CD8-positive, alpha-beta memory T cell (primary cell): ENCODE measurements at places on chromosomes 4 and X. TPM values are rescaled to one million over a fixed set of nuclear protein-coding genes. Genes with fewer than 3 reads are reported as not detected.

DNA sequence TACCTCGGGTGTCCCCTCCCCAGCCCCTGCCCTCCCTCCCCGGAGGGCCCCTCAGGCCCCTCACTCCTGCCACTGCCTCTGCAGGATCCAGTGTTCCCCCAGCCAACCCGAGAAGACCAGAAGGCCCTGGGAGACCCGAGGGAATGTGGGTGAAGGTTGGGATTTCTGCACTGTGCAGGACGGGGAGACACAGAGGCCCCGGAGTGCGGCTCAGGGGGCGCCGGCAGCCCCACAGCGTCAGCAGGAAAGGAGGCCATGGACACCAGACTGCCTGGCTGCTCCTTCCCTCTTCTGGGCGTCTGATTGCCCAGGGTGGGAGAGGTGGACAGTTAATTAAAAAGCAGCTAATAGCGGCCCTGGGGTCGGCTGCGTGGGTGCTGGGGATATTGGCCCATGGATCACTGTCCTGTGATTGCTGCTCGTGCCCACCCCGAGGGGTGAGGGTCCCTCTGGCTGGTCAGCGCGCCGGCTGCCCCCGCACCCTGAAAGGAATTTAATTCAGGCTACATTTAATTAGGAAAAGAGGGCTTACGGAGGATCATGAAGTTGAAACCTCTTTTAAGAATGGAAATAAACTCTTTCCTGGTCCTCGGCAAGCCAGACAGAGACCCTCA lies 57.8 kb upstream of the NKX1-1 start:
- DNase-seq: no peak

DNA sequence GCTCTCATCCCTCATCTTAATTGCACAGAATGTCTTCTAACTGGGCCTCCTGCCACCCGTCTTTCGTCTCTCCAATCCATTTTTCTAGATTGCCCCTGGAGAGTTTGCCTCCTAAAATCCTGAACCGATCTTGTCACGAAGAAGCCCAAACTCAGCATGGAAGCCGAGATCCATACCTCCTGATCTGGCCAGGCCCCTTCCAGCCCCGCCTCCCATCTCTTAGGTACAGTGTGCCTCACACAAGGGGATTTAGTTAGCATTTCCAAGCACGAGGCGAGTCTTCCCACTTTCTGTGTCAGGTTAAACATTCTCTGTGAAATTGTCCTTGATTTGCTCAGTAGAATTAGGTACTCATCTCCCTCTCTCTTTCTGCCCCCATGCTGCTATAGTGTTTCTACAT lies 80.0 kb upstream of the TENM3 start:
- DNase-seq: no peak

- no peak for DNase-seq
Measured at GRCh38 chrX:93264261-93265002, 408.9 kb downstream of the NAP1L3 start.

DNA sequence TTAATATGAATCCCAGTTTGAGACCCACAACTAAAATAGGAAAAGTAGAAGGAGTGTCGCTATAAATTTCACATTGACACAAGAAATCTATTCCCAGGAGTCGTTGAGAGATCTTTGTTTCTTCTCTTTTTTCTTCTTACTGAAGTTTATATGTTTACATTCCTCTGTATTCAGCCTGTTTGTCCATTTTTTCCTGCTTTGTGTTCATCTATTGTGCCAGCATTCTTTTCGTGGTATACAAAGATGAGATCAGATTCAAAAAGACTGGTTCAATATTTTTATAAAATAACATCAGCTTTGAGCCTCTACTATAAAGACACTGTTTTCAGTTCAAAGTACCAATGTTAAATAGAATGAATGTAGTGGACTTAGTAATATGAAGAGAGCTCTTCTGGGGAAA lies 95.4 kb upstream of the MYOZ2 start:
- no peak for DNase-seq

- peak; percentile 18 for DNase-seq
Measured at GRCh38 chrX:24426340-24426913, 38.7 kb upstream of the PDK3 start.

HPGD gene
- 1.6 TPM for total RNA-seq

DUX4 gene
- not detected for total RNA-seq

GAGE12E gene
- total RNA-seq: not detected

APBB2 gene
- 1.1 TPM for total RNA-seq

CSAG2 gene
- total RNA-seq: not detected
